Fibroblast of lung (primary cell): ENCODE measurements at places on chromosomes 2 and 18. TPM values are rescaled to one million over a fixed set of nuclear protein-coding genes. Genes with fewer than 3 reads are reported as not detected.

DNA sequence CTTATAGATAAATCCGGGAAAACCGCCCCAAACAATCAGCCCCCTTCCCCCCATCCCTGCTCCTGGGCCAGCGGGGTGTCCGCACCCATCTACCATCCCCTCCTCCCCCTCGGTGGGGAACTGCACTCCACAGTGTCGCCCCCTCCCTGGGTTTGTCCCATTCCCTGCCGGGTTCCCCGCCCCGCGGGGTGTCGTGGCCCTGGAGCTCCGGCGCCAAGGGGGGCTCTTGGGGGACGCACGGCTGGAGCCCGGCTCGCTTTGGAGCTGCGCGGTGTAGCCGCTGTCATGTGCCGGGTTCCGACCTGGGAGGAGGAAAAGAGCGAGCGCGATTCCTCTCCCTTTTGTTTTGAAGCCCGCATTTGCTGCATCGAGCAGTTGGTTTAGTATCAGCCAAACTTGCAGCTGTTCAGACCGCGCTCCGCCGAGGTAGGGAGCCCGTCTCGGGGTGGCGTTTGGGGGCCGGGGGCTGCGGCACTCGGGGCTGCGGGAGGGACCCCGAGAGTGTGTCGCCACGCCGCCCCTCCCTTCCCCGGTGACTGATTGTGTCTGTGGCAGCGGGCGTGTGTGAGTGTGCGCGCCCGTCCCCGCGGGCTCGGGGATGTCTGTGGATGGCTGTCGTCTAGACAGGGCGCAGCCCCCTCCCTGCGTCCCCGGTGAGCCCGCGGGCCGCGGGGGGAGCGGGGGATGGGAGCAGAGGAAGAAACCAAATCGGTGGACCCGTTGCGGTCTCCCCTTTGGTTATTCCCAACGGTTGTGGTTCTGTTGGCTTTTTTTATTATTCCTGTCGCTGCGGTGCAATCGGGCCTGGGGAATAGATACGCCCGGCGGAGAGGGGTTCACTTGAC, 797 bp downstream of the CTIF start:
- H3K4me3 ChIP-seq: peak overlapping the region; percentile 77
- no peaks in the 10 kb centered on the region for H3K36me3 ChIP-seq
- no peaks in the 10 kb centered on the region for H3K27me3 ChIP-seq
- peak overlapping the region; percentile 93 for H3K27ac ChIP-seq

GRCh38 chr2:42101206-42102023, 53.6 kb downstream of the PKDCC start:
- DNase-seq: peak; percentile 88
- no peaks in the 10 kb centered on the region for H3K36me3 ChIP-seq
- peak overlapping the region; percentile 27 for H3K4me3 ChIP-seq
- peaks cover 14% of the 10 kb centered on the region for H3K4me1 ChIP-seq
- H3K27ac ChIP-seq: peak overlapping the region; percentile 46

DNA sequence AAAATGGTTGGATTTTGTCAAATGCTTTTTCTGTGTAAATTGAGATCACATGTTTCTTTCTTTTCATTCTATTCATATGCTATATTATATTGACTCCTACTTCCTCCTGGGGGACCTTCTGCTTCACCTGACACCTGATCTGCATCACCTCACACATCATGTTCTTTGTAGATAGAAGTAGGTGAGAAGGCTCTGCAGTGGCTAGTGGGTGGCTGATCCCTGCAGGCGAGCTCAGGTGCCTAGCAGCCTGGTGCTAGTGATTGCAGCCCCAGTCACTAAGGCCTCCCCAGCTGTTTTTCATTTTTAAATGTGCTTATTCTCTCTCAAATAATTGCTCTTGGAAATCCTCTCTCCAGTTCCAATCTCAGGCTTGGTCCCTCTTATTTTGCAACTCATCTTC, 33.6 kb downstream of the MC4R start:
- no peaks in the 10 kb centered on the region for H3K27me3 ChIP-seq
- H3K36me3 ChIP-seq: no peaks in the 10 kb centered on the region
- no peak overlapping the region for H3K4me3 ChIP-seq
- no peaks in the 10 kb centered on the region for H3K4me1 ChIP-seq
- DNase-seq: no peak

The RASGRP3 gene
- polyA plus RNA-seq: 2.2 and 6.1 TPM in 2 replicates

- H3K4me1 ChIP-seq: no peaks in the 10 kb centered on the region
- no peak overlapping the region for H3K27ac ChIP-seq
- H3K4me3 ChIP-seq: no peak overlapping the region
- H3K36me3 ChIP-seq: no peaks in the 10 kb centered on the region
- peak; percentile 18 for DNase-seq
- H3K27me3 ChIP-seq: no peaks in the 10 kb centered on the region
Measured at GRCh38 chr2:225056330-225057073, 14.2 kb upstream of the DOCK10 start.

The IL1R2 gene
- polyA plus RNA-seq: 0.20 and 0.51 TPM in 2 replicates

DNA sequence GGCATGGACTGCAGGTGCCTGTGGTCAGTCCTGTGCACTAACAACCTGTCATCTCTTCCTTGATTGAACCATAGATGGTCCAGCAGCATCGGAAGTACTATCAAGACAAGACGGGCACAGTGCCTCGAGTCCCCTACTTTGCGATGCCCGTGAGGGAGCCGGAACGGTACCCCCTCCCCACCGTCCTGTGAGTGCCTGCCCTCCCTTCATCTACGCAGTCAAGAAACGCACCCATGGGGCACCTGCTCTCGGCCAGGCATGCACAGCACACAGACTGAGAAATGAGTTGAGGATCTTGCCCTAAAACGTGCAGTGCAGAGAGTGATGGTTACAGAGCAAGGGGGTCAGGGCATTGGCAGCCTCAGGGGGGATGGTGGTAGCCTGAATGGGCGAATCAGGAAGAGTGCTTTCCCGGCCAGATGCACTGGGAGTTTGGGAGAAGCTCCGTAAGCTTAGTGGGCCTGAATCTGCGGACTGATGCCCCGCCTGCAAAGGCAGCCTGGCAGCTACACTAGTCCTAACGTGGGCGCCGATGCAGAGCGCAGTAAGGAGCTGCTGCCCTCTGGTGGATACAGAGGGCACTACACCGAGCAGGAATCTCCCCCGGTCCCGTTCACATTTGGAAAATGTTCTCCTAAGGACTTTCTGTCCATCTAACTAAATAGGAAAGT, 63.6 kb downstream of the CIB4 start:
- H3K4me1 ChIP-seq: no peaks in the 10 kb centered on the region
- peak; percentile 45 for DNase-seq
- no peak overlapping the region for H3K4me3 ChIP-seq
- no peaks in the 10 kb centered on the region for H3K36me3 ChIP-seq
- H3K27me3 ChIP-seq: peaks cover 23% of the 10 kb centered on the region

The ALK gene
- polyA plus RNA-seq: 0.01 and 0.02 TPM in 2 replicates

GRCh38 chr2:211380041-211380440, 823.6 kb downstream of the CPS1 start:
- no peaks in the 10 kb centered on the region for H3K27me3 ChIP-seq
- H3K4me1 ChIP-seq: no peaks in the 10 kb centered on the region

DNA sequence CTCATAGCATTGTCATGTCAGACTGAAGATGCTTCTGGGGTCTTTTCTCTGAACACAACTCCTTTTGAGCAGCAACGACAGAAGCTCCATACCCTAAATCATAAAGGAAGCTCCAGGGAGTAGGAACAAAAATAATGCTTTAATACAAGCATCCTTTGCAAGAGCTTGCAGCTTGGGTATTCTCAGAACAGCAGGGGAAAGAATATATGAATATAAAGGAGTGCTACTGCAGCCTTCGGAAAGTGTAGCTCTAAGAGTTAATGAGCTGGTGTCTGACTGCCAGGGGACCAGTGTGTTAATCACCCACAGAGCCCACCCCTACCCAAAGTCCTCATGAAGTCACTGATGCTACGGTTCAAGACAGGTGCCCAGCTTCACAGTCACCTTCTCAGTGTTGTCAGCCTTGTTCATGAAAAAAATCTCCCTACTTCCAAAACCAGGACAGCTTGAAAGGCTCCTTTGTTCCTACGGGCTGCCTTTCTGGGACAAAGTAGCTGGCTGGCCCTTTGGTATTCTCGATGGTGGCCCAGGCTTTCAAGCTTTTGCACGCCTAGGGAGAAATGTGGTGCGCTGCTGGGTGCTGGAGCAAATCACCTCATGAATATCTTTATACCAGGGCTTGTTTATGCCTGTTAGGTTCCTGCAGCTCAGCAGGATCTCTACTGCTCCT, 259.7 kb downstream of the CMPK2 start:
- no peaks in the 10 kb centered on the region for H3K27me3 ChIP-seq
- H3K27ac ChIP-seq: no peak overlapping the region
- no peak for DNase-seq
- H3K4me1 ChIP-seq: no peaks in the 10 kb centered on the region
- no peak overlapping the region for H3K4me3 ChIP-seq

DNA sequence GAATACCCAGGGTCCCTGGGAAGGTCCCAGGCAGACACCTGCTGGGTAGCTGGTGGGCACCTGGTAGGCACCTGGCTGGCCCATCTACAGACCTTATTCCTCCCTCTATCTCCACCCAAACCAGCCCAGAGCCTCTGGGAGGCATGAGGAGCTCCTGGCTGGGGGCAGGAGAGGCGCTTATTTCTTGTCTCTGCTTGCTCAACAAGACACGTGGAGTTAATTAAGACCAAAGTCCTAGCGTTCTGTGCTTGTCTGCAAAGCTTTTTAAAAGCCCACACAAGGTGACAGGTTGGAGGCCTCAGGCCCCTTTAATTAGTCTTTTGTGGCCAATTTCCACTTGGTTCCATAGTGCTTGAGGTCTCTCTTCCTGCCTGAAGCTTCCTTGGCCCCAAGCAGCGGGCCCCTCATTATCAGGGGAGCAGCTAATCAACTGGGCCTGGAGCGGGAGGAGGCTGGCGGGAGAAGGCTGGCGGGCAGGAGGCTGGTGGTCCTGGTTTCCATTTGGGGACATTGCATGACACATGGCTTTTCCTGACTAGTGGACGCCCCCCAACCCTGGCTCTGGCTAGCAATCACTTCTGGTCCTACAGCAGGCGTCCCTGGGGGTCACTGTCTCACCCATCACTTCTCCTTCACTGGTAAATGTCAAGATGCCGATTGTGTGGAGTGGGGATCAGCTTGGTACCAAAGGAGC, 65.4 kb upstream of the HDAC4 start:
- no peak overlapping the region for H3K4me3 ChIP-seq
- H3K36me3 ChIP-seq: no peaks in the 10 kb centered on the region
- H3K27ac ChIP-seq: no peak overlapping the region

DNA sequence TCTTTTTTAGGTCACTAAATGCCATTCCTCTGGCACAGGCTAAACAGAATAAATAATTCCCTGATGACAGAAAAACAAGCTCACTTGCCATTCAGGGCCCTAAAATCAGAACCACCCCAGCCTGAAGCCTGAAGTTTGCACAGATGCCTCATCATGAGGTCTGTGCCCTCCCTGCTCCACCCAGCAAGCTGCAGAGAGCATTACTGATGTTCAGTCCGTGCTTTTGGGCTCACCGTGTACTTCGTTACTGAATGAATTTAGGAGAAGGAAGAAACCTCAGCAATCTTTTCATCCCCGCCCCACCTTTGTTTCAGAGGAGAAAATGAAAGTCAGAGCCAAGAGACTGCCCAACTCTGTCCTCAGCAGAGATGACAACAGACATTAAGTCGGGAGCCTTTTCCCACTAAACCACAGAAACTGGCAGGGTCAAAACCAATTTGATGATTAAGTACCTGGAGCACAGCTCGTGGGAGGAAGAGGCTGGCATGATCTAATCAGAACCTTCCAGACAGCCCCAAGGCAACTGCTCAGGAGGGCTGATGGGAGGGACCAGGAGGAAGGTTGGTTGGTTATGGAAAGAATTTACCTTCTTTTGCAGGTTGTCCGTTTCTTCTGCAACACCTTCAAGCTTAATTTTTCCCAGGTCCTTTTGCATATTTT, 122.7 kb downstream of the LAMA1 start:
- peak; percentile 12 for DNase-seq
- H3K4me1 ChIP-seq: no peaks in the 10 kb centered on the region
- no peaks in the 10 kb centered on the region for H3K36me3 ChIP-seq
- H3K4me3 ChIP-seq: no peak overlapping the region
- no peaks in the 10 kb centered on the region for H3K27me3 ChIP-seq

GRCh38 chr2:121649149-121649595, at the start of gene CLASP1:
Gene CLASP1 (minus strand): TSS chr2:121649462. CDS start chr2:121605895, 43,567 bp downstream.
- no peaks in the 10 kb centered on the region for H3K36me3 ChIP-seq
- H3K4me3 ChIP-seq: peak within 1 kb of the TSS; percentile 97
- H3K27me3 ChIP-seq: no peaks in the 10 kb centered on the region
- no peak for DNase-seq
